Femur (tissue), 1 donor: ENCODE measurements at places on chromosomes 7 and 10.

DNA sequence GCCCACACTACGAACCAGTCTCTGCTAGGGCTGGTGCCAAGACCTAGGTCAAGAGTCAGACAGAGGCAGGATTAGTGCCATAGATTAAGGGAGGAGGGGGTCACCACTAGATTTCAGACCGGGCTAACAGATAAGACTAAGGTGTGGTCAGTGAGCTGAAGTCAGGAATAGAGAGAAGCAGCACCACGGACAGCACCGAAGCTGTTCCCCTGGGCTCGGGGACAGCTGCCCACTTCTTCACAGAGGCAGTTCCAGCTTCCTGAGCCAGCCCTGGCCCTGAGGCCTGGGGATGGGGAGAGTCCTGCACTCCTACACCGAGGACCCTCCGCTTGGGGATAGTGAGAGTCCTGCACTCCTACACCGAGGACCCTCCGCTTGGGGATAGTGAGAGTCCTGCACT, 11.2 kb upstream of the JAKMIP3 start:
- DNase-seq, result peak; percentile 15

DNA sequence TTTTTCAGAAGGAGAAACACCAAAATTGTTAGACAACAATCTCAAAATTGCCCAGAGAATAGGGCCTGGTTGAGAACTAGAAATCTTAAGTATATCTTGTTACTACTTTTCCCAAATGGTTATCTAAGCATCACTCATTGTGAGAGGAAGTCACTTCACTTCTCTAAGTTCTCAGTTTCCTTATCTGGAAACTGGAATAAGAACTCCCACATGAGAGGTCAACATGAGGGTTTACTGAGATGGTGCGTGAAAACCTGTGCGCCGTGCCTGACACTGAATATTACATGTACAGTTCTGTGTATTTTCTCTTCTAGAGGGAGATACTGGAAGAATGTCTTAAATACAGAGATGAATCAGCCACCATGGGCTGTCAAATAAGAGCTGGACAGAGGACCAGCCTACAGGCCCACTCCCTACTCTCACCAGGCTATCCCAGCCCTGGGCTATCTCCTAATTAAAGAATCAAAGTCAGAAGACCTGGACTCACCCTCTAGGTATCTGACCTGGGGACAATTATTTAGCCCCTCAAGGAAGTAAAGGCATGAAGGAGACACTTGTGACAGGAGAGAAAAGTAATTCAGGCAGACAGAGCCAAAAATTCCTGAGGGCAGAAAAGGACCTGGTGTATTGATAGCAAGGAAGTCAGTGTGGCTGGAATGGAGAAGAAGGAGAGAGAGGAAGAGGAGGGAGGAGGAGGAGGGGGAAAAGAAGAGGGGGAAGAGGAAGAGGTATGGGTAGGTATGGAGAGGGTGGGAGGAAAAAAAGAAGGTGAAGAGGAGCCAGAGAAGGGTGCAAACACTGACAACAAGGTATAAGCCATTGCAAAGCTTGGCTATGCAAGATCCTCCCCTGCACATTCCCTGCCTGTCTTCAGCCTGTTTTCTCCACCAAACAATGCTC, 44.9 kb downstream of the CCDC71L start:
- DNase-seq, result no peak

- DNase-seq, result no peak
Observed at GRCh38 chr7:33789871-33790630, 115.3 kb upstream of the BMPER start.

- no peak for DNase-seq
Observed at GRCh38 chr10:98924526-98924925, 311.1 kb downstream of the HPSE2 start.

DNA sequence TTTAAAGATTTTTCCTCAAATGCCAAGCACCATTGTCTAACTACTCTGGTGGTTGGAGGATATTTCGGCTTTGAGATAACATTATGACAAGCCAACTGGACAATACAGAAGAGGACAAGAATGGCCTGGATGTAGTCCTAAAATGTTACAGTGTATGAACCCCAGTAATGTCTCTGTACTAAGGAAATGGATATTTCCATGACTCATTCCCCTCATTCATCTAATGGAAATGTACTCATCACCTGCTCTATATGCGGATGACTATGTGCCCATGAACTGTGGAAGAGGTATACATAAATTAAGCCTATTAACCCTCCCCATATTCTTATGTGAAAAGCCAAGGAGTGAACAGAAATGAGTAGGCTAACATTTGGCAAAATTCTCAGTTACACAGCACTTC, 207.9 kb downstream of the CACNA2D1 start:
- DNase-seq, result no peak

GRCh38 chr10:123429706-123430221, 236.4 kb upstream of the GPR26 start:
- no peak for DNase-seq

DNA sequence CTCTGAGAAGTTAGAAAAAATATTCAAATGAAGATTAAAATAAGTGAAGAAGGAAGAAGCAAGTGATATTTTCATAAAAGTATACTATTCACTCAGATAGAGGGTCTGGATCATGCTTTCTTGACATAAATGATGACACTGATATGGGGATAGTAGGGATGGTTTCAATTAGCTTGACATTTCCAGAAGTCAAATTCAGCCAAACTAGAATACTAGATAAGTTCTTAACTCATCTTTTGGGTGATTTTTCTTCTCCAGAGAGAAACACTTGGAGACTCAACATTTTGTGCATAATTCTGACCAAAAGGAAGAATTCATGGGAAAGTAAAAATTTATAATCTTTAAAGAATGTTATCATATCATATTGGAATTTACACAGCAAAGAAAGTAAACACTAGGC, 152.0 kb upstream of the LRGUK start:
- no peak for DNase-seq
